ENCODE measurements at places on chromosomes 3 and 15.

GRCh38 chr3:50454481-50455070 lies 48.9 kb downstream of the CACNA2D2 start:
- no peak for DNase-seq

- no peak for DNase-seq
Measured at GRCh38 chr15:93028111-93028631, 60.8 kb downstream of the RGMA start.

DNA sequence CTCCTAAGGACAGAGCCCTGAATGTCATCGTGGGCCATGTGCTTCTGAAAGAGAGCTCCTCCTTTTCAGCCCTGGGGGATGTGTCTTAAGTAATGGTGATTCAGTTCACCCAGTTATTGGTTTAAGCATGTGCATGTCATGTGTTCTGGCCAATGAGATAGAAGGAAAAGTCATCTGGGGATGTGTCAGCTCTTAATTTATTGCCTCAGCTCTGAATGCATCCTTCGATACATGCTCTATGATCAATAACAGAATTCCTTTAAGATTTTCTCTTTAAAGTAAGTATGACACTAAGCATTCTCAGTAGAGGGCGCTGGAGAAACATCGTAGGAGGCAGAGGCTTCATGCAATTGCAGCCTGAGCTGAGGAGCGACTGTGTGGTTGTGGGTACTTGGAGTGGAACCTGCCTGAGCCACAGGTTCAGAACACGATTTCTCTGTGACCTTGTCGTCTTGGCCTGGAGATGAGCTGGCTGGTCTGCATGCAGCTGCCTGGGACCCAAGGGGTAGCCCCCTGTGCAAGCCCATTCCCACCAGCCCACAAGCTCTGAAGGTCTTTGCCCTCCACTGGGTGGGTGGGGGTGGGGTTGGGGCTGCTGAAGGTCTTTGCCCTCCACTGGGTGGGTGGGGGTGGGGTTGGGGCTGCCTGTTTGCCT lies 69.5 kb downstream of the C3orf38 start:
- DNase-seq = peak; percentile 55

GRCh38 chr3:72039677-72040076 lies 254.7 kb upstream of the PROK2 start:
- no peak for DNase-seq

DNA sequence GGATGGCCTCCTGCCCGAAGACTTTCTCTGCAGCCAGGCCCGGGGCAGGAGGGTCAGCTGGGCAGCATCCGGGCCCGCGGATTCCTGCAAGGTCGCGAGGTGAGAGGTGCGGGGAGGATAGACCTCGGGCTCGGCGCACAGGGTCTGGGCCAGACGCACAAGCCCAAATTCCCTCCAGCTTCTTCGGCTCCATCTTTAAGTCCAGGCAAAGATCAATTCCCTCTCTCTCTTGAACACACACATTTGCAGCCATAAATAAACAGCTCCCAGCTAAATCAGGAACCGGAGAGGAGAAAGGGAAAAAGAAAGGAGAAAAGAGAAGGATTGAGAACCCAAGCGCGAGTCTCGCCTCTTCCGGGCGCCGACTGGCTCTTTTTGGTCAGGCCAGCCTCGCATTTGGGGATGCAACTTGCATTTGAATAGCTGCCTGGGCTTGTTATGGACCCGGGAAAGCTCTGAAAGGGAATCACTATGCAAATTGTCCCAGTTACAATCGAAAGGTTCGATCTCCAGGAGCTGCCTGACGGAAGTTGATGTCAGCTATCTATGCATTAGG lies 14.5 kb upstream of the ONECUT1 start:
- DNase-seq = no peak

GRCh38 chr15:39855400-39855799 lies 64.7 kb downstream of the GPR176 start:
- DNase-seq = no peak

DNA sequence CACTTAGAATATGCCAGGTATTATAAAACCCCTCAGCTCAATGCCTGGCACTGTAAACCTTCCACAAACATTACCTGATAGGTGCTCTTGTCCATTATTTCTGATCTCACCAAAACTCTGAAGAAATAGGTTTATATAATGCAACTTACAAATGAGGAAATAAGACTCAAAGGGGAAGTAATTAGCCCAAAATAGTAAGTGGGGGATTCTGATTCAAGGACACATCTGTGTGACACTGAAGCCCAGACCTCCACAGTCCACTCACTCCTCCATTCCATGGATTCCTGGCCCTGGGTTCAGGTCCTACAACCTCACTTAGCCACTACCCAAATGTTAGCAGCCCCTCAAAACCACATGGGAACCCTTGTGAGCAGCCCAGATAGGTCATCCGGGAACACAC lies 49.9 kb downstream of the TRANK1 start:
- no peak for DNase-seq

GRCh38 chr15:77499087-77499760 lies 78.5 kb downstream of the HMG20A start:
- no peak for DNase-seq

DNA sequence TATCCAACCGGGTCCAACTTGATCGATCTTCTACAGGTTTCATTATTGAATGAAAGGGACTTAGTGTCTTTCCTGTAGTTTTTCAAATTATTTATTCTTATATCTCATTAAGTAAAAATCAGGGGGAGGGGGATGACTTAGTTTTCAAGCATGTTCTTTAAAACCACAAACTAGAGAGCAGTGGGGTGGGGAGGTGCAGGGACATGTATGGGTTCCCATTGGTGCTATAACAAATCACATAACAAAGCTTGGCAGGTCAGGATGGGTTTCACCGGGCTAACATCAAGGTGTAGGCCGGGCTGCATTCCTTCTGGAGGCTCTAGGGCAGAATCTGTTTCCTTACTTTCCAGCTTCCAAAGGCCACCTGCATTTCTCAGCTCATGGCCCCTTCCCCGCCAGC lies 32.7 kb downstream of the CCNL1 start:
- peak; percentile 10 for DNase-seq

- DNase-seq = no peak
Measured at GRCh38 chr3:186951640-186952552, 21.6 kb downstream of the ST6GAL1 start.

- DNase-seq = peak; percentile 34
Measured at GRCh38 chr15:94670438-94671034, 439.2 kb downstream of the MCTP2 start.

DNA sequence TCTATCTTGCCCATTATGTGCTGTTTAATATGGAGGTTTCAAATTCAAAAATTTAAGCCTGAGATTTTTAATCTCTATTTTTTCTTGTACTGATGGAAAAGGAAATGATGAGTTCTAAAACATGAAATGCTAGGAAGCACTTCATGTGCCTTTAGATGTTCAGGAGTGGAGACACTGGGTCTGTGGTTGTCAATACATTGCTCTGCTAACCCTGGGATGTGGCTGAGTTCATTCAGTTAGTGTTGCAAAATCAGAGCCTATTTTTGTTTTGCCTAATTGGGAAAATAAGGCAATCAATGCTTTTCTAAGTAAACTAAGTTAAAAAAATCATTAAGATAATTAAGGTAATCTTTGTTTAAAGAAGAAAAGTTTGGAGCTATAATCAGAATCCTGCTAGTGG lies 83.1 kb downstream of the DIPK2A start:
- no peak for DNase-seq

DNA sequence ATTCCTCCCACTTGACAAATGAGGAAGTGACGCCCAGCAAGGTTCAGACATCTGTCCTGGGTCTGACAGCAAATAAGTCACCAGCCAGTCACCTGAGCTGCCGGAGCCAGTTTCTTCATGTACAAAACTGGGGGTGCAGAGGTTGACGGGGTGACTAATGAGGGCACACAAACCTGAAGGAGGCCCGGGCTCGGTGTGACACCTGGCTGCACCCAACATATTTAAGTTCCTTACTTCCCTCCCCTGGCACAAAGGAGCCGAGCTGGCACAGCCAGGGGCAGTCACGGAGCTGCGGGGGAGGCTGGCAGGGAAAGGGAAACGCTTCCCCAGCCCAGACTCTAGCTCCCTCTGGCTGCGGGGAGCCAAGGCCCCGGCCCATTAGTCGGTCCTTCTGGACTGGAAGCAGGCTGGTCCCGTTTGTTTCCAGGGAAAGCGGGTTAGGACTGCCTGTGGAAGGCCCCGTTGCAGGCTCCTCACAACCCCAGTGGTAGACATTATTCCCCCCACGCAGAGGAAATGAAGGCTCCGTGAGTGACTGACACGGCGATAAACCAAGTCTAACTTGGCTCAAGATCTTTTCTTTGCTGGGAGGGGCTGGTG lies 2.3 kb downstream of the FBXL22 start:
- DNase-seq = no peak

- DNase-seq = no peak
Measured at GRCh38 chr3:58672880-58673279, 6.3 kb upstream of the FAM3D start.

DNA sequence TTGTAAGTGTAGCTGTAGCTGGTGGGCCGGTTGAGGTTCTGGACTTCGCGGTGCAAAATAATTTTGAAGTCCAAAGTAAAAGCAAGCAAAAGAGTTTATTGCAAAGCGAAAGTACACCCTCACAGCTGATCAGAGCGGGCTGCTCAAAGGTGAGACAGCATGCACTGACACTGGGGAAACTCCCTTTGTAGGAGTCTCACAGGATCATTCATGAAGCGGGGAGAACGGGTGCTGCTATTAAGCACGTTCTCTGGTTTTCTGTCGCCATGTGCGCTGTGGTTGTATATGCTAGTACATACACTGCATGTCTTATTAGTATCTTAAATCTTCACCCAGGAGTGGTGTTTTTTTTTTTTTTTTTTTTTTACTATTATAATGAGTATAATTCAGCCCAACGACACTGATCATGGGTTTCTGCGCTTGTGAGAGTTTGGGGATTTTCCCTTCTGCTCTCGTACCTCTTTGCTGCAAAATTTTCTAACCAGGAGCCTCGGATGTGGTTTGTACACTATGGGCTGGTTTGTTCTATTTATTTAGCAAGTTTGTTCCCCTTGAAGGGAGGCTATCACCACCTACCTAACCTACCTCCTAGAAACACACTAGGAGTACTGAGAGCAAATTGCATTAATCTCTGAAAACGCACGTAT lies 1.4 kb upstream of the AP4E1 start:
- no peak for DNase-seq

DNA sequence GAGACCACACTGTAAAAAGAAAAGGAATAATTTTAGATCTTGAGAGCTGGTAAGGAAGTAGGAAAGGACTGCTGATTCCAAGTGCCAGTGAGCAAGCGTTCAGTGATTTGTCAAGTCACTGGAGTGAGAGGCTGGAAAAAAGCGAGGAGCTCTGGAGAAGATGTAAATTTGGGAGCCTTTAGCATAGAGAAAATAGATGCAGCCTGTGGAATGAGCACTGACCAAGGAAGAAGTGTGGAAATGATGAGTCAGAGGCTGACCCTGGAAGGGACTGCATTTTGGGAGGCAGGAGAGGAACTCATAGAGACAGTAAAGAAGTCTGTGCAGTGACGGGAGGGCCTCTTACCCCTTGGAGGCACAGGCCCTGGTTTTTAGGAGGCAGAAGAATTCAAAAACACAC lies 17.1 kb upstream of the ABTB1 start:
- DNase-seq = peak; percentile 53

GRCh38 chr3:112477891-112478290 lies 21.4 kb downstream of the BTLA start:
- DNase-seq = no peak

GRCh38 chr15:60004009-60004845 lies at the start of gene FOXB1:
Gene FOXB1 (plus strand): TSS chr15:60004311. CDS start chr15:60004964, 653 bp downstream.
- no peak for DNase-seq

DNA sequence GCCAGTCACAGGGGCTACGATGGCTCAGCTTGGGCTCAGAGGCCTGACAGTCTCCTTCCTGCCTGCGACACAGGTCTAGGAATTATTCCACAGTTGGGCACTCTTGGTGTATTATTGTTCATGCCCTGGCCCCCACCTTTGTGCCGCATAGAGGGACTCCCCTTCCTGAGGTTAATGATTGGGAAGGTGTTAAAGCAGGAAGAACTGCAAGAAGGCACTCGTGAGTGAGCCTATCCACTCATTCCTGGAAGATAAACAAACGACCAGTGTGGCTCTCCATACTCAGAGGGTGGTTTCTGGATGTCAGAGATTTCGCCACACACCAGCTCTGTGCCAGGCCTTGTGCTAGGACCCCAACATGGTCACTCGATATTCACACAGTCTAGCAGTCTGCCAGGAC lies 12.3 kb downstream of the LIPC start:
- DNase-seq = no peak

DNA sequence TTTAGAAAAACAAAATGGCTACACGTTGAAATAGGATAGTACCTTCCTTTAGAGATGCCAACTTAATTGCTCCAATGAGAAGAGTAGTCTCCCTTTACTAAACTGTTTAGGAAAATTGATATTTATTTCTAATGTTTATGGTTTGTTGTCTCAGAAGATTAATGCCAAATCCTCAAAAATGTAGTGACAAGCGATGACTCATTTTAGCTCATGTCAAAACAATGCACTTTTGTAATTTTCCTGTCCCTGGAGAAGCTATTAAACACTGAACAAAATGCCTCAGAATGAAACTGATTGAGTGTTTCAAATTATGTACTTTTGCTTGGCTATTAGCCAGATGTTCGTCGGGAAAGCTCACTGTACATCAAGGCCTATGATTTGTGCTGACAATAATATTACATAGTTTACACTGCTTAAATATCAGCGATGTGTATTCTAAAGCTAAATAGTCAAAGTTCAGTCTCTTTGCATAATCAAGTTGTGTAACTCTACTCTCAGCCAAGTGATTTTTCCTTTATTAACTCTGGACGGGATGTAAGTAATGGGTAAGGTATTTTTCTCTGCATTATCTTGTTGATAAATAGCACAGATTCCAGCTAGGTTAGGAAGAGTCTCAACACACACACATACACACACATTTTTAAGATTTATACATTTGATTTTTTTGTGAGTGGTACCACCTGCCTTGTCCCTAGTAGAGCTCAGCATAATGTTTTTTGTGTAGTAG lies 83.7 kb downstream of the CMSS1 start:
- peak; percentile 98 for DNase-seq

DNA sequence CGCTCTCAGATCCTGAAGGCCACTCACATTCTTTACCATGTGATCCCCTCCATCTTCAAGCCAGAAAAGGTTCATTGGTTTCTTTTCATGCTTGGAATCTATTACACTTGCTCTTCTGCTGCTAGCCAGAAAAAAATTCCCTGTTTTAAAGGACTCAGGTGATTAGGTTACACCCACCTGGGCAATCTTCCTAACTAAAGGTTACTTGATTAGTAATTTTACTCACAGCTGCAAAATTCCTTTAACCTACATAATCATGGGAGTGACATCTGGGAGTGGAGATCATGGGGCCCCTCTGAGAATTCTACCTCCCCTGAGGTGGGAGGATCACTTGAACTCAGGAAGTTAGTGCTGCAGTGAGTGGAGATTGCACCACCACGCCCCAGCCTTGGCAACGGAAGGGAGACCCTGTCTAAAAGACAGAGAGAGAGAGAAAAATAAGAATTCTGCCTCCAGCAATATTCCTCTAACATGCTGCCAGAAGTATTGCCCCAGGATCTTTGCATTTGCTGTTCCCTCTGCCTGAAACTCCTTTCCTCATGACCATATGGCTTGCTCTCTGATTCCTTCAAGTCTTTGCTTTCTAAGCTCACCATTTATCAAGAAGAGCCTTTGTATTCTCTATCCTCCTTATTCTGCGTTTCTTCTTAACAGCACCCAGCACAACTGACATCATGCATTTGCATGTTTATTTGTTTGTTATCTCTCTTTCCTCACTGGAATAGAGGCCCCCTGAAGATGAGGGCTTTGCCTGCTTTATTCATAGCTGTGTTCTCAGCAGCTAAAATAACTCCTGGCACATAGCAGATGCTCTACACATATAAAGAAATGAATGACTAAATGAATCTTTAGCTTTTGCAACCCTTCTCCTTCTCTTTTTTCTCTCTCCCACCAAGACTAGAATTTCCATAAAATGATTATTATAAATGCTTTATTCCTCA lies 68.2 kb downstream of the EDEM1 start:
- DNase-seq = no peak

All from fibroblast of skin of right quadriceps (primary cell).